Right renal pelvis (tissue), 4 donors: ENCODE measurements at places on chromosomes 7 and 10.

- no peak for DNase-seq
Measured at GRCh38 chr10:94413361-94413760, 11.0 kb downstream of the TBC1D12 start.

DNA sequence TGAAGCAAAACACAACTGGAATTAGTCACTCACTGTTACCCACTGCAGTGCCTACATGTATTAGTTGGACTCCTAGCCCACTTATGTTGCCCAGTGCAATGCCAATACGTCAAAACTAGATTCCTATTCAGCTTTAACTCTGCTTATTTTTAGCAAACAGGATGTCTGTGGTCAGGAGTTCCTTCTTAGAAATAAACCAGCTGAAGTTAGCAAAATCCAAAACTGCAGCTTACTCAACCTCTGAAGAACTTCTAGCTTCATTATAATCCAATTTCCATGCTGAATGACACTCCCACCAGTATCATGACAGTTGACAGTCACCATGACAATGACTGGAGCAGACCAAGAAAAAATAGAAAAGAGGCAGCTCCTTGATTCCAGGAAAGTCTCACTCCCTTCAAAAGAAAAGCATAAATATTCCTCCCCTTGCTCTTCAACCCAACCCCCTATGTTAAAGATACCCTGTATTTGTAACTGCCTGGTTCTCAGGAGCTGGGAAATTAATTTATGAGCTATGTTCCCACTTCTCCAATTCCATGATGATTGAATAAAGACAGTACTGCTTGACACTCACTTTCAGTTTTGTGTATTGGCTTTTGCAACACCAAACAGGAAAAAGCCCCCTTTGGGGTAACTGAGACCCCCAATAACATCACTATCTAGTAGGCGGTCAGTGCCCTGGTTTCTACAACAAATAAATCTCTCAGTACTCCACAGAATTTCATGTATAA lies 327.4 kb downstream of the SORCS1 start:
- no peak for DNase-seq

DNA sequence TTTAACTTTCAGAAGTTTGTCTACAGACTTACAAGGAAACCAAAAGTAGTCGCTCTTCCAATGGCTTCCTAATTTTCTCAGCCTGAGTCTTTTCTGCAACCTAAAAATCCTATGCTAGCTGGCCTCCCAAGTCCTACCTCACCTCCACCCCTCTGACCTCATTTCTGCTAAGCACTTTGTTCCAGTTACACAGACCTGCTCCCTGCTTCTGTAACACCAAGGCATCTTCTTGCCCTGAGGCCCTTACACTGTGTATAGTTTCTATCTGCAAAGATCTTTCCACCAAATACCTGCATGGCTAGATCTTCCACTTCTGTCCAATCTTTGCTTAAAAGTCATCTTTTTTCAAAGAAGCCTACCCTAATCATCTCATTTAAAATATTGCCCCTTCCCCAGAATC lies 1.9 kb upstream of the SNX13 start:
- no peak for DNase-seq

DNA sequence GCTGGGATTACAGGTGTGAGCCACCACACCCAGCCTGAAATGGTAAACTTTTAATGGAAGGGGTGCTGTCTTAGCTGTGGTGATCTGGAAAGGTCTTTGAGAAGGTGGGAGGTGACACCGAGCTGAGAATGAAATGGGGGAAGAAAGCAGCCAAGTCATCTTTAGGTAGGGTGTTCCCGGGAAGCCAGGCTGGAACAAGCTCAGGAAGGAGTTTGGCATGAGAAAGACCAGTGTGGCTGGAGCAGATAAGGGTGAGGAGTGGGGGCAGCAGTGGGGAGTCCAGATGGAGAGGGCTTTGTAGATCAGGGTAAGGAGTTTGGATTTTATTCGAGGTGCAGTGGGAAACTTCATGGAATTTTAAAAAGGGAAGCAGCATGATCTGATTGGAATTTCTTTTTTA lies 30.0 kb downstream of the KIFBP start:
- DNase-seq: no peak

DNA sequence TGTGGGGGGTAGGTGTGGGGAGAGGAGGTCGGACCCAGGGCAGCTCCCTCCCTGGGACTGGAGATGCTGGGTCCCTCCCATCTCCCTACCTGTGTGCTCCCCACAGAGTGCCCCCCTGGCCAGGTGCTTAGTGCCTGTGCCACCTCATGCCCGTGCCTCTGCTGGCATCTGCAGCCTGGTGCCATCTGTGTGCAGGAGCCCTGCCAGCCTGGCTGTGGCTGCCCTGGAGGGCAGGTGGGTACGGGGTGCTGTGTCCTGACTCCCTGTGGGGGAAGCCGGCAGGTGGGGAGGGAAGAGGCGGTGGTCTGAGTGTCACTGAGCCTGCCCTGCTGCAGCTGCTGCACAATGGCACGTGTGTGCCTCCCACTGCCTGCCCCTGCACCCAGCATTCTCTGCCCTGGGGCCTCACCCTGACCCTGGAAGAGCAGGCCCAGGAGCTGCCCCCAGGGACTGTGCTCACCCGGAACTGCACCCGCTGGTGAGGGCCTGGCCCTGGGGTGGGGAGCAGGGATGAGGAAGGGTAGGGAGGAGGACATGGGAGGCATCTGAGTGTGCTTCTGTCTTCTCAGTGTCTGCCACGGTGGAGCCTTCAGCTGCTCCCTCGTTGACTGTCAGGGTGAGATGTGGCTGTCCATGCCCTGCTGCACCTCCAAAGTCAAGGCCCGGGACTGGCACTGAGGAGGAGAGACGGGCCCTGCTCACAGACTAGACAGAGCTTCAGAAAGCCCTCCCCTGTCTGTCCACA lies 11.7 kb upstream of the ZNF862 start:
- no peak for DNase-seq

DNA sequence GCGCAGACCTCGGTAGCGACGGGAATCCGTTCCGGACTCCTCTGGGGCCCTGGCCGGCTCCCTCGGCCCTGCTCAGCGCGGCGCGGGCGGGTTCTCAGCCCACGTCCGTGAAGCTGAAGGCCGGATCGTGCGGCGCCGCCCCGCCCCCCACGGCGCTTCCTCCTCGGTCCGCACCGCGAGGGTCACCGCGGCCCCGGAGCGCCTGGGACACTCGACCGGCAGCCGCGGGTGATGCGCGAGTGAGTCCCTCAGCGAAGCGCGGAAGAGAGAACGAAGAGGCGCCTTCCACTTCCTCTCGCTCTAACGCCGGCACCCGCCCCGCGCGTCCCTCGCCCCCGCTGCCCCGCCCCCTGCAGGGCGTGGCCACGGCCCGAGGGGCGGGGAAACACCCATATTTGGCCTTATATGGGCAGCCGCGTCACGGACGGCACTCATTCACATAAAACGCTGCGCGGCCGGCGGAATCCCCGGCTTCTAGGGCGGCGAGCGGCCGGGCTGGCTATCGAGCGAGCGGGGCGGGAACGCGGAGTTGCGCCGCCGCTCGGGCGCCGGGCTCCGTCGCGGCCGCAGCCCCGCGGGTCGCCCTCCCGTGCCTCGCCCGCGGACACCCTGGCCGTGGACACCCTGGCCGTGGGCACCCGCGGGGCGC lies at the start of gene DUSP5:
DUSP5 (plus strand) TSS at position 470 of the 649 bp plus-strand sequence. CDS start 215 bp downstream, outside the sequence.
- peak; percentile 94 for DNase-seq

GRCh38 chr7:22989643-22990587 lies 24.0 kb downstream of the HYCC1 start:
- DNase-seq: no peak

GRCh38 chr7:22563032-22563501 lies 63.1 kb upstream of the STEAP1B start:
- no peak for DNase-seq

DNA sequence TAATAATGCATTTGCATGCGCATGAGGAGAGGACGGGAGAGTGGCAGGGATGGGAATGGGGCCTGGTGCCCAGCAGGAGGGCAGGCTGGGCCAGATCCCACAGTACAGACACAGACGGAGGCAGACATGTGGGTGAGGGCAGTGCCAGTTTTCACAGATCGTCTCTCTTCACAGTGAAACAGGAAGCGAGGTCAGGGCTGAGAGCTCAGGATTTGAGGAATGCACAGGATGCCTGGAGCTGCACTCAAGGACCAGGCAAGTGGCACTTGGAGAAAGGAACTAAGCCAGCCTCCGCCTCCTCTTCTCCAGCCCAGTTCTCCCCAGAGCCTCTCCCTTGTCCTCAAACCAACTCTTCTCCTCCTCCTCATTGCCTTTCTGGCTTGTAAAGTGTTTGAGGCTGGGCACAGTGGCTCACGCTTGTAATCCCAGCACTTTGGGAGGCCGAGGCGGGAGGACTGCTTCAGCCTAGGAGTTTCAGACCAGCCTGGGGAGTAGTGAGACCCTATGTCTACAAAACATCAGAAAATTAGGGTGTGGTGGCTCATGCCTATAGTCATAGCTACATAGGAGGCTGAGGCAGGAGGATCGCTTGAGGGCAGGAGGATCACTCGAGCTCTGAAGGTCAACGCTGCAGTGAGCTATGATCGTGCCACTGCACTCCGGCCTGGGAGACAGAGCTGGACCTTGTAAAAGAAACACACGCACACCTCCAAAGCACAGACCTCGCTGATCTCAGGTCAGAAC lies 115.2 kb downstream of the HIP1 start:
- DNase-seq: no peak

DNA sequence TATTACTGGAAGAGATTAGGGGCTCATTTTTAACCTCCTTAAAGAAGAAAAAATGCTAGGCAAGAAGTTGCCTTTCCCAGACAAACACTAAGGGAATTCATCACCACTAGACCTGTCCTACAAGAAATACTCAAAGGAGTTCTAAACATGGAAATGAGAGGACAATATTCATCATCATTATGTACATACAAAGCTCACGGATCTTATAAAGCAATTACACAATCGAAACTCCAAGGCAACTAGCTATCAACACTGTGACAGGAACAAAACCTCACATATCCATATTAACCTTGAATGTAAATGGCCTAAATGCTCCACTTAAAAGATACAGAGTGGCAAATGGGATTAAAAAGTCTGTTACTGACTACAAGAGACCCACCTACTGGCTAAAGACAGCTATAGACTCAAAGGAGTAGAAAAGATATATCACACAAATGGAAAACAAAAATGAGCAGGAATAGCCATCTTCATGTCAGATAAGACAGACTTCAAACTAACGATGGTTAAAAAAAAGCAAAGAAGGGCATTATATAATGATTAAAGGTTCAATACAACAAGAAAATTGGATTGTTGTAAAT lies 246.6 kb downstream of the ADRA2A start:
- no peak for DNase-seq

GRCh38 chr10:16965344-16965616 lies 148.1 kb upstream of the RSU1 start:
- DNase-seq: no peak

DNA sequence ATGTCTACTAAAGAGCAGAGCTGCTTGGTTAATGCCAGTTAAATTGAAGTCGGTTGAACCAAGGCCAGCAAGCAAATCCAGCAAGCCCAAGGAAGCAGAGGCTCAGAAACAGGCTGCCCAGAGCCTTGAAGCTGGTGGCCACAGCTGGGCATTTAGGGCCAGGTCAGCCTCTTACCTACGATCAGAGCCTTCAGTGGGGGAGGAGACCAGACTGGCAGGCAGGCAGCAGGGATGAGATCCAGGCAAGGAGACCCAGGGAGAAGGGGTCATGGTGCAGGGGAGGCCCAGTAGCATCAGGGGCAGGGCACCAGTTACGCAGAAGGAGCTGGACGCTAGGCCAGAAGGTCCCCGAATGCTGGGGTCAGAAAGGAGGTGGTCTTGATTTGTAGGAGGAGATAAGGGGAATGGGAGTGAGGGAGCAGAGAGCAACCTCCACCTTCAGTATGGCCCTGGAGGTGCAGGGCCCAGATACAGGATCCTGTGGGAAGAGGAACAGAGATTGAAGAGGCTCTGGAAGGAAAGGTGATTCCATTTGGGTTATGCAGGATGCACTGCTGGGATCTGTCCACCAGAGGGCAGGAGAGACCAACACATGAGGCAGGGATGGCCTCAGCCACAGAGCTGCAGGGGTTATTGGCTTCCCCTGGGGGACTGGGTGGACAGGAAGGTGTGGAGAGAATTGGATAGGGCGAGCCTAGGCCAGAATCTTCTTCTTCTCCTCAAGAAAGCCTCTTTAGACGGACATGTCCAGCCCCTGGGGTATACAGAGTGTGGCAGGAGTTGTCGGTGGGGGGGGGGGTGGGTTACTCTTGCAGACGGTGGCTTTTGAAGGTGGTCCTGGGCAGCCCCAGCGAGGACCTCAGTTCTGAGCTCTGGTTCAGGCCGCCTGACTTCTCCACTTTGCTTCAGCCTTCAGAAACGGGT lies 132.6 kb upstream of the PODXL start:
- peak; percentile 53 for DNase-seq

DNA sequence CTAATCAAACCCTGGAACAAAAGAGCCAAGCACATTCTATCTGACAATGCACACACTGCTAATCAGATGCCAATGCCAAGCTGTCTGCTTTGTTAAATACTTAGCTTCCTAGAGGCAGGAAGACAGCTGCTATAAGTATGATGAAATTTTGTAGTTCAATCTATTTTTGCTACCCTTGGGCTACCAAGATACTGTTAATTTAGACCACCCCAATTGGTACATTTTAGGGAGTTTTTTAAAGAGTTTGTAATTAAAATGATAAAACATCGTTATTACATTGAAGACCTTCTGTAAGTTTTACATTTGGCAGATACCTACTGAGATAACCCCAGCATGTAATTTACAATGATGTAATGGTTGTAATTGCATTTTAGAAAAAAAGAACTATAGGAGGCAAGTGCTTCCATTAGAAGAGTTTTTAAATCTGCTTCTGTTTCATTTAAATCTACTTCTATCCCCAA lies 268.5 kb downstream of the ADK start:
- DNase-seq: no peak

GRCh38 chr7:3795781-3796180 lies 494.7 kb downstream of the SDK1 start:
- DNase-seq: no peak

GRCh38 chr7:130942211-130942964 lies 208.4 kb upstream of the KLF14 start:
- no peak for DNase-seq

DNA sequence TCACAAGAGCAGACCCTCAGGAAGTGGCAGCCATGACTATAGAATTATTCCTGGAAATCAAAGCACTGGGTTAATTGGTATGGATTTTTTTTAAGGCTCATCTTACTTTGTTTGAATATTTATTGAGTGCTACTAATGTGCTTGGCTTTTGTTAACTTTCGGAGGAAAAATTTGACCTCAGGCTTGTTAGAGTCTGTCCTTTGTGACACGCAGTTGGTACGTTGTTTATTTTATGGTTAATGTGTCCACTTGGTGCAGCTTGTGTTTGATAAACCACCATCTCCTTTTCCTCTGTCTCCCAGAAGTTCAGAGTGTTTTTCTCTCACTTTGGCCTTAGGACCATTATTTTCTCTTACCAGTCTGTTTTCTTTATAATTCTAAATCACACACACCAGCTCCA lies 268.6 kb downstream of the SDK1 start:
- no peak for DNase-seq

- no peak for DNase-seq
Measured at GRCh38 chr10:91596825-91597196, 36.1 kb downstream of the PPP1R3C start.
